Stimulated activated CD4-positive, alpha-beta T cell treated with anti-CD3 and anti-CD28 coated beads, Interleukin-15, amount 100 ng/mL, for 48 hours (primary cell): ENCODE measurements at places on chromosomes 7 and 10.

GRCh38 chr7:121504482-121504881 is 108.4 kb upstream of the FAM3C start:
- DNase-seq: no peak

DNA sequence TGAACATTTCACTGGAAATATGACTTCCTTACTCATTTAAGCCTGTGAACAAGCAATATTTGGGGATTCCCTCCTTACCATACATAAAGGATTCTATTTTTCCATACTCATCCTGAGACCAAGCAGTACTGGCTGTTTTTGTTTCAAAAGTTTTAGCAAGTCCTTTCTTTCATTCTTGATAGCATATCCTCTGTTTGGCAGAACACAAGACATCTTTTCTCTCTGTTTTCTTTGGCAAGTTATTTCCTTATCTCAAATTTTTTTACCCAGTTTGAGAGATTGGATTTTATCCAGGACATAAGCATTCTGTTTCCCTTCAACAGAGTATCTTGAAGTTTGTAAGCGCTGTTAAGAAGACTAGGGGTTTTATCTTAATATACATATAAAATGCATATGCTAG is 3.0 kb upstream of the WASL start:
- no peak for DNase-seq

GRCh38 chr7:867001-867405 is 9.4 kb upstream of the GET4 start:
- no peak for DNase-seq

- no peak for DNase-seq
These were observed 695.6 kb upstream of the IGFBP3 start for GRCh38 chr7:46616636-46617035.

DNA sequence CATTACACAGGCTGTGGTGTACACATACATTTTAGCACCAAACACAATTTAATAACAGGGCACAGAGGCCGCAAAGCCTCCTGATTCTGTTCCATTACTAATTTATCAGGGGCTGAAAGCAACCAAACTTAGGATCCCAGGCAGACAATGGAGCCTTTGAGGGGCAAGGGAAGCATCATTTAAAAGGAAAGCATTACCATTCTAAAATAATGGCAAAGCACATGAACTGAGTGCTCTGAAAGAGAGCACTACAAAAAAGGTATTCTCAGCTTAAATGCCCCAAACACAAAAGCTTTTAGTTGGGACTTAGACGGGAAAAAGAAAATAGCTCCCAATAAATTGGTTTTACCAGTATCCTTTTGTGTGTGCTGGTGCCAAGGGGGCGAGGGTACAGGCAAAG is 282.0 kb upstream of the ETV1 start:
- no peak for DNase-seq

DNA sequence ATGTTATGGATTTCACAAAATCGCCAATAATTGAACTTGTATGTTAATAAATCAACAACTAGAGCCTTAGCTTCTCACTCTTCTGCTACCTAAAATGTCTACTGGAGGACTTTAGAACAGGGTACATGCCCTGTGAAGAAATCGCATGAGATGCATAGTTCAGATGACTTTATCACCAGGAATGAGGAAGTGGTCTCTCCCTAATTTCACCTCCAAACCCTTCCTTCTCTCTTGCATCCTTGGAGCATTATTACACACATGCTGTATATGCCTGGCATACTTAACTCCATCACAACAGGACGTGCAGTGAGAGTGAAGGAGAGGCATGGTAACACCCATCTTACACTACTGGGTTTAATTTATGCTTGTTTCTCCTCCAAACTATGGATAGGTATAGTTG is 27.8 kb downstream of the RHEB start:
- DNase-seq: no peak

DNA sequence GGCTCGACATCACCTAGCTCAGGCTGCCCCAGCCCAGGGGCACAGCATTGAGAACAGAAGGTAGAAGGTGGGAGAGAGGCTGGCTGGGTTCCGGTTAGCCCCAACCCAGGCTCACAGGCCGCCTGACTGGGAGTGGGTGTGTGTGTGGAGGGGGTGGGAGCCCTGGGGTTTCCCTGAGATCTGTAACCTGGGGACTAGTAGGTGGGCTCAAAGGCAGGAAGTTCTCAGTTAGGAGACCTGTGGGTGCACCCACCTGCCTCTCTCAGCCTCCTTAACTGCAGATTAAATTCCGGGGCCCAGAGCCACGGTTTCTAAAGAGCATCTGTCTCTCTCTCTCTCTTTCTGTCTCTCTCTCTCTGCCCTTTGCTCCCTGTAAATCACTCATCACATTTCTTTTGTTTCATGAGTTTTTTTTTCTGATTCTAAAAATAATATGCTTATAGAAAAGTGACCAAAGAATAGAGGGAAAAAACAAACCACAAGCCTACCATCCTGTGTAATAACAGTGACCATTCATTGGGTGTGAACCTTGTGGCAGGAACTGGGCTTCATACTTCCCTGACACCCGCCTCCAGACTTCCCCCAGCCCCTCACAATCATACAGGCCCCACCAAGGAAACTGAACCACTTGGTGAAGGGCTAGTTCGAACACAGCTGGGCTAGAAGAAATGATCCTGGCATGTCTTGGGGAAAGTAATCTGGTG is 83.4 kb upstream of the SMNDC1 start:
- DNase-seq: no peak

GRCh38 chr7:113625494-113626102 is 293.2 kb downstream of the PPP1R3A start:
- no peak for DNase-seq

GRCh38 chr10:120607016-120607709 is 150.1 kb downstream of the PLPP4 start:
- no peak for DNase-seq

DNA sequence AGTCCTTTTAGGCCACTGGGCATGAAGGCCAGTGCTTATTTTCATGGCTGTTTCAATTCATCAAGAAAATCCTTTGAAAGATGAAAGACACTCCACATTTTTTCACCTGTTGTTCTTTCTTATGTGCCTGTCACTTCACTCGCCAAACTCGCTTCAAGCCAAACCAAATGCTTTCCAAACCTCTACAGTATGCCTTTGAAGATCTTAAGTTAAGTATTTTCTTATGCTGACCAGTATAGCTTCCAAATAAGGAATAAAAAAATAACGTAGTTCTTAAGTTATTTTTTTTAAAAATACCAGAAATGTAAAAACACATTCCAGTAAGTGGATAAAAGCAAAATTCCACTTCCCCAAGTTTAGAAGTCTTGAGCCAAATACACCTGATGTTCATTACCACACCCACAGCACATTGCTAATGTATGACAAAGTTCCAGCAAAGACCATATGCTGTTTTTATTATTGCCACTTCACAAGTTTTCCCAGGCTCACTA is 186.1 kb downstream of the MTERF1 start:
- DNase-seq: no peak

DNA sequence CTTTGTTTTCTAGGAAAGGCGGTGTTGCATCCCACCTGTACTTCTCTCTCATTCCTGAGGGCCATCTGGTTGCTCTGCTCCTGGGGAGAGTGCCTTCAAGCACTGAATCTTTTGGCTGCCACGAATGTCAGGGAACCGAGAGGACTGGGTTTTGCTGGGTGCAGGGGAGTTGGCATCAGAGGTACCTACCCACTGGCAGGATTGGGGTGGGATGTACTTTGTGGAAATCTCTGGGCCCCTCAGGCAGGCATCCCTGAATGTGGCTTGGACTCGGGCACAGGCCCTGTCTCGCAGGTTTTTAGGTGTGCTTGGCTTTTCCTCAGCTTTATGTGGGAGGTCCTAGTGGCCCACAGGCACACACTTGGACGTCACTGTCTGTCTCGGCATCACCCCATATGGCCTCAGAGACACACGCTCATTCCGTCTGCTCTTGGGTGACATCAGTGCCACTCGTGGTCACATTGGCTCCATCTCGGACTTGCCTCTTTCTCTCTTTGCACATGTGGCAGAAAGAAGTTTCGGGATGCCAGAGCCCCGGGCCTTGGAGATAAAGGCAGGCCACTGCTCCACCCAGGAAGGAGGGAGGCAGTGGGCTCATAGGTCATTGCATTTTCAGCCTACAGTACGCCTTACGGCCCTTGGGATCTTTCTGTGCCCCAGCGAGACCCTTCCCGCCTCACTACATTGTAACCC is 325.6 kb downstream of the ZNF716 start:
- DNase-seq: no peak

- DNase-seq: no peak
These were observed 44.6 kb downstream of the BMS1 start for GRCh38 chr10:42827201-42827600.

DNA sequence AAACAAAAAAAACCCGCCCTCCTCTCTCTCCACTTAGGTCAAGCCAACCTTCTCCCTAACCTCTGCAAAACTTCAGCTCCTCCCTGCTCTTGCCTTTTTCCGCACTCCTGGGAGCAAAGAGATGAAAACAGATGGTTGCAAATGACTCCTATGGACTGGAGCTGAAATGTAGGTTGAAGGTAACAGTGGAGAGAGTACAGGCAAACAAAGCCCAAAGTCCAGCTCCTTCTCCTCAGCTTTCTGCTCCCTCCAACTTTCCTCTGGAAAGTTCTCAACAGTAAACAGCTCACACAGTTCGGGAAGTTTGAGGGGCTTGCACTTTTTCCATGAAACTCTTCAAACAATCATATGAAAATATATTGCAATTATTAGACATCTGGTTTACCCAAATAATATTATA is 90.3 kb downstream of the SLC37A3 start:
- no peak for DNase-seq

- no peak for DNase-seq
These were observed 392.1 kb upstream of the MGMT start for GRCh38 chr10:129074939-129075338.

- no peak for DNase-seq
These were observed 10.2 kb downstream of the SLIT1 start for GRCh38 chr10:97175586-97175985.

- no peak for DNase-seq
These were observed 66.0 kb downstream of the SUGCT start for GRCh38 chr7:40200791-40201190.
